NCI-H1092 (cell line): ENCODE measurements at places on chromosomes 5 and 9.

- DNase-seq = no peak
These were observed 24.7 kb upstream of the LECT2 start for GRCh38 chr5:135979510-135979909.

- DNase-seq = no peak
These were observed 123.4 kb downstream of the TMEM161B start for GRCh38 chr5:88145221-88145610.

- no peak for DNase-seq
These were observed 24.2 kb downstream of the CLPTM1L start for GRCh38 chr5:1320436-1321344.

DNA sequence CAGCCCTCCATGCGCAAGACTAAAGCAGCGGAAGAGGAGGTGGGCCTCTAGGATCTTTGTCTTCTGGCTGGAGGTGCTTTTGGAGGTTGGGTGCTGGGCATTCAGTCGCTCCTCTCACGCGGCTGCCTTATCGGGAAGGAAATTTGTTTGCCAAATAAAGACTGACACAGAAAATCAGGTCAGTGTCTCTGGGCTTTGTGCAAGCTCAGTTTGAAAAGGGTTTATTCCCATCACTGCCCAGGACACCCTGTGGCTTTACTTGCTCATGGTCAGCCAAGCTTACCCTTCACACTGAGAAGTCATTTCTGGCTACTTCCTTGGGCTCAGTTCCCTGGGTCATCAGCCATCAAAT is 10.5 kb downstream of the SLC2A8 start:
- DNase-seq = no peak

GRCh38 chr5:3787604-3788003 is 192.0 kb downstream of the IRX1 start:
- DNase-seq = no peak

DNA sequence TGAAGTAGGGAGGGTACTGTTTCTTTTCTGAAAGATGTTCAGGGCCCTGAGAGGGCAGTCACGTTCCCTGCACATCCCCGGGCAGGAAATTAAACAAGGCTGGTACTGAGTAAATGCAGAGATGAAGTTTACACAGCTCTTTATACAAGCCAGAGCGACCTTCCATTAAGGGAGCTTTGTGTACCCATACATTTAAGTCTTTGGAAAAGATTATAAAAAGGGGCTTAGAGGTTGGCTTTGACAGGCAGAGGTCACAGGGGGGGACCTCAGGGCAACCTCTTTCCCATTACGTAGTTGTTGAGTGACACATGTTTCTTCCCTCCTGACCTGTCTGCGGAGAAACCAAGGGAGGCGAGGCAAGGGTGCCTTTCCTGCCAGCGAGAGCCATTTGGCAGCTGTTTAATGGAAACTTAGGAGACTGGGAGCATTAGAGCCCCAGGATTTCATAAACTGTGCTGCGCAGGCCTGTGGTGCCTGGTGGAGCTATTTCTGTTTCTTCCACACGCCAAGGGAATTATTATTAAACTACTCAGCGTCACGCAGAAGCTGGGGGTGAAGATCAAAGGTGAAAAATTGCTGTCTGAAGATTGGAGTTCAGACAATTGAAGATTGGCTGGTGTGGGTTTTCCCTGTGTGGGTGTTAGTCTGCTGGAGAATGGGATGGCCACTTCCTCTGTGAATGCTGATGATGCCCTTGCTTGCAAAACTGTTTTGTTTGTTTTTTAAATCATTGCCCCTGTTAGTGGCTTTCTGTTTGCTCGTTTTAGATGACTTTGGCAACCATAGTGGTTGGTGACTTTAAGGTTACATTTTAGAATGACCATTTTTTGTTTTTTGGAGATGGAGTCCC is 3.2 kb upstream of the SMIM32 start:
- peak; percentile 22 for DNase-seq

GRCh38 chr9:4538107-4538506 is 47.8 kb downstream of the SLC1A1 start:
- DNase-seq = no peak

GRCh38 chr5:139104577-139105276 is 93.4 kb downstream of the SIL1 start:
- no peak for DNase-seq

- DNase-seq = no peak
These were observed 59.7 kb downstream of the OSMR start for GRCh38 chr5:38905516-38905915.

DNA sequence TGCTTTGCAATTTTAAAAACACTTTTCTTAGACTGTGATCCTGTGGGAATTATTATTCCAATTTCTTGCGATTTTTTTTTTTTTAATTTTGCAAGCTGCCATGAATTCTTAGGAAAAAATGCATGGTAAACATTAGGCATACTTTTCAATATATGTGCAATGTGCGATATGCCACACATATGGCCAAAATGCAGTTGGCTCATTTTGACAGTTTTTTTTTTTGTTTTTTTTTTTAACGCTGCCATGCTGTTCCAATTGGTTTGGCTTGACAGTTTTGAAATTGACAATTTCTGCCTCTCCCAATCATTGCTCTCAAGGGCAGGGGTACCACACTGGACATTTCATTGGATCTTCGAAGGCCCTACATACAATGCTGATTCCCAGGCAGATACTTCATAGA is 36.4 kb downstream of the DAPK1 start:
- DNase-seq = no peak

DNA sequence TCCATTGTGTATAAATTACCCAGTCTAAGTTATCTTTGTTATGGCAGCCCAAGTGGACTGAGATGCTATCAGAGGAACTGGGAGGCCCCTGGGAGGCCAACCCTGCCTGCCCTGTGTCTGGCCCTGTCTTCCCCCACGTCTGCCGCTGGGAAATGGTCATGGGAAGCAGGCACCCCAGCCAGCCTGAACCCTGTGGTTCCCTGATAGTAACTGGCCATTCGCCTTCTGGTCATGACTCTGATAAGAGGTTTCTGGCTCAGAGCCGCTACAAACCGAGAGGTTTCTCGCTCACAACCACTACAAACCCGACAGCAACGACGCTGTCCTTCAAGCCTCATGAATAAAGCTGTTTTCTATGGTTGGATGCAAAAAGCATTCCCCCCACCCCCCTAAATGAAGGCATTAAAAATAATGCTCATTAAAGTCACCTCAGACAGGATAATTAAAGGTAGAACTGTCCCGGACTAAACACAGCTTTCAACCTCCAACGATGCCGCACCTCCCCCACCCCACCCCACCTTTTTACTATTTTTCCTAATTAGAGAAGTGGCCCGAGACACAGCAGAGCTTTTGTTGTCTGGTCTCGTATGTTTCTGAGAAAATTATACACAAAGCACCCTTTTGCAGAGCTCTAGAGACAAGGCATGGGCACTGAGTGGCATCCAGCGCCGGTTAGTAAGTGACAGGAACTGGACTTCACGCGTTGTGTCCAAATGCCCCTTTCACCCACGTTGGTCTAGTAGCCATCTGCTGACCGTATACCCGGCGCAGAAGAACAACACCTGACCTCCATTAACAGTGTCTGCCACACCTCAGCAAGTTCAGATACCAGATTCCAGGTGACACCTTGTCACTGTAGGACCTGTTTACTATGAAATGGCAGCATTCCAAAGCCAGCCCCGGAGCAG is 140.8 kb downstream of the COL23A1 start:
- no peak for DNase-seq
